ENCODE measurements at places on chromosomes 5 and 9. TPM values are rescaled to one million over a fixed set of nuclear protein-coding genes. Genes with fewer than 3 reads are reported as not detected.

GRCh38 chr9:115439641-115440040 is 321.7 kb upstream of the TNC start:
- no peak for DNase-seq

GRCh38 chr9:8955315-8955714 is 1155.7 kb upstream of the DMAC1 start:
- no peak for DNase-seq

- DNase-seq = no peak
These were observed 45.7 kb downstream of the DUSP1 start for GRCh38 chr5:172725273-172725672.

DNA sequence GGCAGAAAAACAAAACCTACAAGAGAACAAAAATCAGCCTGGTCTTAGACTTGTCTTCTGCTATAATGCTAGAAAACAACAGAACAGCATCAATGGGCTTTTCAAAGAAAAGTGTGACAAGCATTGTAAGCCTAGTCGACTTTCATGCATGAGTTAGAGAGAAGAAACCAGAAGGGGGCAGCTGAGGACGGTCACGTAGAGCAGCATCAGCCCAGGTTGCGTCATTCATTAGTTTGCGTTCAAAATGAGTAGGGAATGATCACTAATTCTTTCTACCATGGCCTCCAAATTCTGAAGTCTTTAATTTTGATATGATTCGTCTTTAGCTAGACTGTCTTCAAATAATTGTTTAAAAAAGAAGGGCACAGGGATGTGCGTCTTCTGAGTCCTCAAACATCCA is 4.7 kb upstream of the ISCA1 start:
- no peak for DNase-seq

DNA sequence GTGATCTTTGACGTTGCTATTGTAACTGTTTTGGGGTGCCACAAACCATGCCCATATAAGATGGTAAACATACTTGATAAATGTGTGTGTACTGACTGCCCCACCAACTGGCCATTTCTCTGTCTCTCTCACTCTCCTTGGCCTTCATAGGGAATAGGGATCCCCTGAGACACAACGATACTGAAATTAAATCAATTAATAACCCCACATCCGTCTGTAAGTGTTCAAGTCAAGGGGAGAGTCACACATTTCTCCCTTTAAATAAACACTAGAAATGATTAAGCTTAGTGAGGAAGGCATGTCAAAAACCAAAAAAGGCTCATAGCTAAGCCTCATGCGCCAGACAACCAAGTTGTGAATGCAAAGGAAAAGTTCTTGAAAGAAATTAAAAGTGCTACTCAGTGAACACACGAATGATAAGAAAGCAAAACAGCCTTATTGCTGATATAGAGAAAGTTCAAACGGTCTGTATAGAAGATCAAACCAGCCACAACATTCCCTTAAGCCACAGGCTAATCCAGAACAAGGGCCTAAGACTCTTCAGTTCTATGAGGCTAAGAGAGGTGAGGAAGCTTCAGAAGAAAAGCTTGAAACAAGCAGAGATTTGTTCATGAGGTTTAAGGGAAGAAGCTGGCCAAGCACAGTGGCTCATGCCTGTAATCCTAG is 111.1 kb downstream of the UGCG start:
- no peak for DNase-seq

DNA sequence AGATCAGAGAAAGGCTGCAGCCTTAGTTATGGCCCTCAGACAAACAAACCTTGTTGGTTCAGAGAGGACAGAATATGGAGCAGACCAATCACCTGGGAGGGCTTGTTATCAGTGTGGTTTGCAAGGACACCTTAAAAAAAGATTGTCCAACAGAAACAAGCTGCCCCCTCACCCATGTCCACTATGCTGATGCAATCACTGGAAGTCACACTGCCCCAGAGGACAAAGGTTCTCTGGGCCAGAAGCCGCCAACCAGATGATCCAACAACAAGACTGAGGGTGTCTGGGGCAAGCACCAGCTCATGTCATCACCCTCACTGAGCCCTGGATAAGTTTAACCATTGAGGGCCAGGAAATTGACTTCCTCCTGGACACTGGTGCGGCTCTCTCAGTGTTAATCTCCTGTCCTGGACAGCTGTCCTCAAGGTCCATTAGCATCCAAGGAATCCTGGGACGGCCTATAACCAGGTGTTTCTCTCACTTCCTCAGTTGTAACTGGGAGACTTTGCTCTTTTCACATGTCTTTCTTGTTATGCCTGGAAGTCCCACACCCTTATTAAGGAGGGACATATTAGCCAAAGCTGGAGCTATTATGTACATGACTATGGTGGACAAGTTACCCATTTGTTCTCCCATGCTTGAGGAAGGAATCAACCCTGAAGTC is 36.9 kb upstream of the TBCA start:
- DNase-seq = no peak

The BTNL8 gene
- total RNA-seq = not detected

DNA sequence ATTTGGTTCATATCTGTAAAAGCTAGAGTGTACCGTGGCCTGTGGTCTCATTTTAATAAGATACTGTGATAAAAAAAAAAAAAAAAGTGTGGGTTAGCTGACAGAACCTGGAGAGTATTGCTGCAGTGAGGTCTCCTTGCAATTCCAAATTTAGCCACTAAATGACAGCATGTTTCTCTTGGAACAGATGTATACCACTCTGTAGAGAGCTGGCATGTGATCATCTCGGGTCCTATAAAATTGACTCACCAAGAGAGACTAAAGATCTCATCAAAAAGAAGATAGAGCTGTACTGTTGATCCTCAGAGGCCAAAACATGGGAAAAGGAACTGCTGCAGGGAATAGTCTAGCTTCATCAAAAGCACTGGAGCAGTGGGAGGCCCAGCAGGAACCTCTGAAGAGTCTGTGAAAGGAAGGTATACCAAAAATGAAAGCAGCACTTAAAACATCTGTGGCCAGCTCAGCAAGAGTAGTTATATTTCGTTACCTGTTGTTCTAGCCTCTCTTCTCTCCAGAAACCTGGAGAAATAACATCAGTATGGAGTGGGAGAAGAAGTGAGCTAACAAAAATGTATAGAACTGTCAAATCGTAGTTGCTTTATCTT is 826.8 kb downstream of the EFNA5 start:
- no peak for DNase-seq

- DNase-seq = no peak
These were observed 500.4 kb downstream of the TUSC1 start for GRCh38 chr9:25177858-25178257.

DNA sequence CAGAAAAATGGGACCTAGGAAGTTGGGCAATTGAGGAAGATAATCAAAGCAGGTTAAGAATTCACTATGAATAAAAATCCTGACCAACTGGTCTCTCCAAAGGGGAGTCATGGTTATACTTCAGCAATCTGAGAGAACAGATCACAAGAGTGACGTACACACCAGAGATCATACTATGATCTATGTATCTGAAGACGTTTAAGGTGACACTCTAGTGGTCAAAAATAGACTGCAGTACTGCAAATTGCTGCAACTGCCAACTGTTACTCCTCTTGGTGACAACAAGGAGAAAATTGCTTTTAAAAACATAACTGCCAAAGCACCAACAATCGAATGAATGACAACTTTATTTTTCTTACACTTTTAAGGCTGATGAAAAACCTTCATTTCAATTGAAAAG is 4.9 kb downstream of the AK6 start:
- DNase-seq = no peak

DNA sequence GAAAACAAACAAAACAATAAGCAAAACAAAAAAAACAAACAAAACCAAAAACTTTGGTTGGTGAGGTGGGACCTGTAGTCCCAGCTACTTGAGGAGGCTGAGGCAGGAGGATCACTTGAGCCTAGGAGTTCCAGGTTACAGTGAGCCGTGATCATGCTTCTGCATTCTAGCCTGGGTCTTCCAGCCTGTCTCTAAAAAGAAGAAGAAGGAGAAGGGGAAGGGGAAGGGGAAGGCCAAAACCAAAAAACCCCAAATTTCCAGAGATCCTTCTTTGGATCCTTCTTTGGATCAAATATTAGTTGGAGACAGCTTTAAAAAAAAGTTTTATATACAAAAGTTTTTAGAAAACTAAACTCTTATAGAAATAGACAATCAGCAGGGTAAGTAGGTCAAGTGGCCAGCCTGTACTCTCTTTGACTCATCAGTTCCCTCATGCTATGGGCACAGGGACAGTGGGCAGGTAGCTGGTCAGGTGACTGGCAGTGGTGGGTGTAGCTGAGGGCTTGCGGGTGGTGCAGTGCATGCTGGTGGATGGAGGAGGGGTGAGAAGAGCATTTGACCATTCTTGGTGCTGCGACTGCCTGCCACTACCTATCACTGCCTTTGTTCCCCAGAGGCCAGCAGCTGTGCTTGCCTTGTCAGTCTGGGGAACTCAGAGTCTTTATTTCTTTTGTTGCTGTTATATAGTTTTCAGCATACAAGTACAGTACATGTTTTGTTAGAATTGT is 12.6 kb downstream of the RCL1 start:
- no peak for DNase-seq

DNA sequence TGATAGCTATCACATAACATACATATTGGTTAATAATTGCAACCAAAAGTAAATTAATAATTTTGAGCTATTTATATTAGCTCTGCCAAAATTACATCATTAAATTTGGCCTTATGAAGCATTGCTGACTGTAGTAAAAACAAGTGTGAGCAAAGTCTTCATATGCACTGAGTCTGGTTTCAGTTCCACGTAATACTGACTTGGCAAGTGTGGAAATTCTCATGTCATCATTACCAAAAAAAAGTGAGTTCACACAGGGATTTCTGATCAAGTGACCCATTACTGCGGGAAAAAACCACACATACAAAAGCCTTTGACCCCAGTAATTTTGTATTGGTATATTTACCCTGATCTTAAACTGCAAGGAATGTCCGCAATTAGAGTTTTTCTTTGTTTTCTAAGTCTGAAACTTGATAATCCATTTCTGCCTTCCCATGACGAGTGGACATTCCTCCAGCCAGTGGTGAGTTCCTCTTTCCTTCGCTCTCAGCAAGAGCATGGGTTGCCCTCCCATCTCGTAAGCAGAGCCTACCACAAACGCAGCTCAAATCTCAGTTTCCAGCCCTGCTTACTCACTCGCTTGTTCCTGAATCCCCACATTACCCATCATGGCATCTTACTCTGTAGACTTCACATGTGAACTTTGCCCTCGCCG is 220.2 kb upstream of the DMRT1 start:
- no peak for DNase-seq

DNA sequence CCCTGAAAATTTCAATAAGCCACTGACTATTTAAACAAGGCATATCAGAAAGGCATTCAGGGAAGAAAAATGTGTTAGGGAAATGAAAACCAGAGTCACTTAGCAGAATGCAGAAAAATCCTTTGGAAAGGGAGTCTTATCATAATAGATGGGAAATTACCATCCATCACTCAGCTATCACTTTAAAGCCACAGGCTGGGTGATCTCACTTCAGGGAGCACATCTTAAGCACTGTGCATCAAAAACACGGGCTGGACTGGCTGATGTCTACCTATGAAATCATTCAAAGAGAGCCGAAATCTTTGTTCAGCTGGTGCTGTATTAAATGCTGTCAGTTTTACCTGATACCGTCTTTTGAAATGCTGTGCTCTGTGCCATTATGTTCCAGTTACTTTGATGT is 73.5 kb downstream of the C9orf57 start:
- no peak for DNase-seq

- no peak for DNase-seq
These were observed 31.6 kb downstream of the TAF11L14 start for GRCh38 chr5:17665836-17666235.

- DNase-seq = no peak
These were observed 1.6 kb upstream of the PRRC1 start for GRCh38 chr5:127515693-127516440.

DNA sequence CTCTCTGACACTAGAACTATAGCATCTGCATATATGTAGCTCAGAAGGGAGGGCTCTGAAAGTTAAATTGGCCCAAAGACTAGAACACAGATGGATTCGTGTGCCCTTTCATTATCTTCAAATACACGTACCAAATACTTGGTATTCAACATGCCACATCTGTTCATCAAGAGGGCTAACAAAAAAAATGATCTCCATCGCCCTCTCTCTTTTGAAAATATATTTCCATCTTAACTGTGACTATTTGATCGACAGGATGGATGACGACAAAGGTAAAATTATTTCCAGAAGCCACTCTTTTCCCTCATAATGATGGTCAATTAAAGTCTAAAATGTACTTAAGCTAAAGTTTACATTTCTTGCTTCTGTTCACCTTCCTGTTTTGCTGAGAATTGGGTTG is 77.0 kb downstream of the SEMA6A start:
- DNase-seq = no peak

The FBP2 gene
- not detected for total RNA-seq

DNA sequence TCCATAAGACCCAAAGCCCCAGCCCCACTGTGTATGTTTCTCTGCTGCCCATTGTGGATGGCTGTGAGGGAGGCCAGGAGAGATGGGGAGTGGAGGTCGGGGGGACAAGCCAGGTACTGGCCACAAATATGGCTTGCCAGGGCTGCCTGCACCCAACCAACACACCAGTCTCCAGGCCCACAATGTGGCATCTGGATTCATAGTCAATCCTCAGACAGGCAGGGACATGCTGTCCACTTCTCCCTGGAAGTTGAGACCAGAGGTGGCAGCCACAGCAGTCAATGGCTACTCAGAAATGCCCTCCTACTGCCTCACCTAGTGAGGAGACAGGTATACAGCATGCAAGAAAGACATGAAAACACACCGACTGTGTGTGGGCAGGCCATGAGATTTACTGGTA is 61.2 kb upstream of the SLC25A51 start:
- no peak for DNase-seq

DNA sequence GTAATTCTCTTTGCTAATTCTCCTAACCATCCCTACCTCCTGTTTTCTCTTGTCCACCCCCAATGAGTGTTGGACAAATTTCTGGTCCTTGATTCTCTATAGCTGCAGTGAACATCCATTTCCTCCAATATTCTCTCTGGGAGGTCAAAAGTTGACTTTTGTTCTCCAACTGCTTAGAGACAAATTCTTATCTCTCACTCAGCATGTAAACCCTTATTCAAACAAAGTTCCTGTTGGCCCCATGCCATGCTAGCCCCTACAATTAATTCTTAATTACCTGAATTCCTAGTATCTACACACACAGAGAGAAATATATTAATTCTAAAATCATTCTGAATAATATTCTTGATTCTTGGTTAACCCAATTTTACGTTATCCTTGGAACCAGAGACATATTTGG is 472.9 kb upstream of the ACTBL2 start:
- DNase-seq = no peak

GRCh38 chr5:160773646-160774410 is 78.2 kb downstream of the ATP10B start:
- no peak for DNase-seq

DNA sequence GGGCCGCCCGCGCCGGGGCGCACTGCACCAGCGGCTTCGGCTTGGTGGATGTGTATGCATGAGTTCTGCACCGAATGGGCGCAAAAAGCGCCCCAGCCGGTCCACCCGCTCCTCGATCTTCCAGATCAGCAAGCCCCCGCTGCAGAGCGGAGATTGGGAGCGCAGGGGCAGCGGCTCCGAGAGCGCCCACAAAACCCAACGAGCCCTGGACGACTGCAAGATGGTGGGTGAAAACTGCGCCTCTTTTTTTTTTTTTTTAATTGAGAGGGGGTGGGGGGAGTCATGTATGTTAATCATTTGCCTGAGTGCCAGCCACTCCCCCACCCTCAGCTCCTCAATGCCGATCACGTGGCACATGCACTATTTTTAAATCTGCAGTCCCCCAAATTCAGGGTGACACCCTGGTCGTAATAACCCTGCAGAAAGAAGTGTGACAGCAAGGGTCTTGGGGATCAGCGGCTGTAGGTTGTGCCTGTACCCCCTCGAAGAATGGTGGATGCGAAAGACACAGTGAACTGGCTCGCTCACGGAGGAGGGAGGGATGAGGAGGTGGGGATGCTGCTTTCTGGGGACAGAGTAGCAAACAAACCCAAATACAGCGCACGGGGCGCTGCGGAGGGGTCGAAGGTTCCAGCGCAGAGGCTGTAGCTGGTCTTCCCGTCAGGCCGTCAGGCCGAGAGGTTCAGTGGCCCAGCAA is 900 bp downstream of the RGS7BP start:
- no peak for DNase-seq
